HT1080 (cell line): ENCODE measurements at places on chromosomes 4 and X. TPM values are rescaled to one million over a fixed set of nuclear protein-coding genes. Genes with fewer than 3 reads are reported as not detected.

Gene TBX22
- total RNA-seq = not detected in 2 replicates

GRCh38 chrX:13750812-13751211 lies 16.3 kb downstream of the OFD1 start:
- no peak for DNase-seq

DNA sequence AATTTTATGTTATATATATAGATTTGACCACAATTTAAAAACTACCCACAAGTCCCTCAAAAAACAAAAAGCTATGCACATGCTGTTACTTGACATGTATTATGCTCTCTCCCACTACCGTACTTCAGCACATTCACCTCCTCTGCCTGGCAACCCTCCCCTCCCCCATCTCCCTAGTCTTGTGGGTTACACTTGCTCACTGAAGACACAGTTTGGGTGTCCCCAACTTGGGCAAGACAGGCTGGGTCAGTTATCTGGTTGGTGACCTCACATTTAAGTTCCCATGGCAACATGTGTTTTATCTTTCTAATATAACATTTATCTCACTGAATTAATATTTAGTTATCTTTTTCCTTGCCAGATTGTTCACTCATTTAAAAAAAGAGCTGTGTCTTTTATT lies 32.7 kb downstream of the SEC24D start:
- no peak for DNase-seq

- DNase-seq = no peak
These were observed 77.6 kb upstream of the PCDH18 start for GRCh38 chr4:137609718-137610430.

Gene SUPT20HL1
- total RNA-seq = not detected in 2 replicates

Gene CENPVL1
- total RNA-seq = not detected in 2 replicates

Gene NUDT10
- 0.17 TPM in 1 of 2 replicates, not detected in the other for total RNA-seq

Gene GRIA2
- total RNA-seq = not detected in 2 replicates

DNA sequence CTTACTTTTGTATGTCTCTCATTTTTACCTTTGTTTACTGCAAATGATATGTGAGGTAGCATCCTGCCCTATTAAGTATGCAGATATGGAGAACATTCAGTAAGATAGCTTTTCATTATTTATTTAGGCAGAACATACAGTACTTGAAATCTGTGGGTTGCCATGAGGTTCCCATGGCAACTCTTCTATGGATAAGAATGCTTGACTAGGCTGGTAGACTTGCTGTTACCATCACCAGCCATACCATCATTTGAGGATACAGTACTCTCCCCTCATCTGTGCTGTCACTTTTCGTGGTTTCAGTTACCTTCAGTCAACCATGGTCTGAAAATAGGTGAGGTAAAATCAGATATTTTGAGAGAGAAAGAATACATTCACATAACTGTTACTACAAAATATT lies 56.7 kb downstream of the NAF1 start:
- no peak for DNase-seq

DNA sequence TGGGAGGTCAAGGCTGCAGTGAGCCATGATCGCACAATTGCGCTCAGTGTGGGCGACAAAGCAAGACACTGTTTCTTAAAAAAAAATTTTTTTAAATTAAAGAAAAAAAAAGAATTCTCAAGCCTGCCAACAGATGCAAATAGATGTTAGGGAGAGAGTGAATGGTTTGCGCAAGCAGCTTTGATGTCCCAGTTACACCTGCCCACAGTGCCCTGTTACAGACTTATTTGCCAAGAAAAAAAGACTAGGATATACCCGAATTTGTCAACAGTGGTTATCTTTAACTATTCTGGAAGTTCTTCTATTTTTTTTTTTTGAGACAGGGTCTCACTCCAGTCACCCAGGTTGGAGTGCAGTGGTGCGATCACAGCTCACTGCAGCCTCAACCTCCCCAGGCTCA lies 44.3 kb upstream of the UGDH start:
- no peak for DNase-seq

DNA sequence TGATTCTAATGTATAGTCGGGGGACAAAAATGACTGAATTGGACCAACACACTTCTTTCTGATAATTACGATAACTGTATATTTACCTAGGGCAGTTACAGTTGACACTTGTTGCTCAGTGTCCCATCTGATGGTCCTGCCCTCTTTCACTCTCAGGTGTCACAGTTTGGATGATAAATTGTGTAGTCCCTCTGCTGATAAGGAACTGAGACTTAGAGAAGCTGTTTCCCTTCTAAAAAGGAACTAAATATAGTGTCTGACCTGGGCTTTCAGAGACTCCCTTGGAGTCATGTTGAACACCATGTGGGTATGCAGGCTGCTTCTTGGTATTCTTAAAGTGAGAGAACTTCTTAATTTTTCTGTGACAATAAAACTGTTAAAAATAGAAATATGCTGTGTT lies 23.7 kb upstream of the PNPLA4 start:
- no peak for DNase-seq

Gene VSIG4
- total RNA-seq = not detected in 2 replicates

- DNase-seq = no peak
These were observed 47.8 kb downstream of the LHFPL1 start for GRCh38 chrX:112631892-112632291.

DNA sequence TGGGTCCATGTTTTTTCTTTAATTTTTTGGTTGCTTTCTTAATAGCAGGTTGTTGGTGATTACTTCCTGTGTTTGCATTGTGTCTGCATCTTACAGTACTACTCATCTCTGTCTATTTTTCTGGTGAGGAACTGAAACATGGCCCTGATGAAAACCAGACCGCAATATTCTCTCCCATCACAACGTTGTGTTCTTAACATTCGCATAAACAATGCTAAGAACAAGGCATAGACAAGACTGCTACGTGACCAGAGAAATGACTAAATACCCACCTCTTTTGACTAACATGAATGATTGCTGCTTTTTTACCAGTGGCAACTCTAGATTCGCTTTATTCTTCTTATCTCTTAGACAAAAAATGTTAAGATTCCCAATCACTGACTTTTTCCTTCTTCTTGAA lies 179.1 kb downstream of the GC start:
- no peak for DNase-seq

Gene ADGRL3
- total RNA-seq = 0.73 and 1.2 TPM in 2 replicates

Gene AADAT
- 8.9 and 9.6 TPM in 2 replicates for total RNA-seq

Gene CT45A1
- 46.8 and 61.1 TPM in 2 replicates for total RNA-seq

DNA sequence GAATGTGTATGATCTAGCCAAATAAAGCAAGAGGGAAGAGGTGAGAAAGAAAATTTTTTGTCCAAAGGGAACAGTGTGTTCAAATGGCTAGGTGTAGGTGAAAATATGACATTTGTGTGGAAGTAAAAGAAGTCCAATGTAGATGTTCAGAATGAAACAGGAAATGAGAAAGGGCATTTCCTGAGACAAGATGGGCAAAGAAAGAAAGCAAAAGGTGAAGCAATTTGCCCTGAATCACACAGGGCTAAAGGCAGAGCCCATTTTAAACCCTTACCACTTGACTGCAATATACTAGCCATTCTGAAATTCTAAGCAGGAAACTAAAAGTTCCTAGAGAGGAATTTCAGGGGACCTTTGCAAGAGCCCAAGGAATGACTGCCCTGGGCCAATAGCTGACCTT lies 36.0 kb downstream of the CLOCK start:
- peak; percentile 5 for DNase-seq

- no peak for DNase-seq
These were observed 111.6 kb upstream of the NKX1-1 start for GRCh38 chr4:1517592-1518411.

GRCh38 chr4:71558248-71558647 lies 219.4 kb downstream of the SLC4A4 start:
- DNase-seq = no peak

- DNase-seq = no peak
These were observed 151.1 kb upstream of the FTHL17 start for GRCh38 chrX:31222946-31223345.

Gene ACSL4
- 43.1 and 63.1 TPM in 2 replicates for total RNA-seq

- DNase-seq = peak; percentile 89
These were observed 3.4 kb upstream of the AVPR2 start for GRCh38 chrX:153900831-153901752.

DNA sequence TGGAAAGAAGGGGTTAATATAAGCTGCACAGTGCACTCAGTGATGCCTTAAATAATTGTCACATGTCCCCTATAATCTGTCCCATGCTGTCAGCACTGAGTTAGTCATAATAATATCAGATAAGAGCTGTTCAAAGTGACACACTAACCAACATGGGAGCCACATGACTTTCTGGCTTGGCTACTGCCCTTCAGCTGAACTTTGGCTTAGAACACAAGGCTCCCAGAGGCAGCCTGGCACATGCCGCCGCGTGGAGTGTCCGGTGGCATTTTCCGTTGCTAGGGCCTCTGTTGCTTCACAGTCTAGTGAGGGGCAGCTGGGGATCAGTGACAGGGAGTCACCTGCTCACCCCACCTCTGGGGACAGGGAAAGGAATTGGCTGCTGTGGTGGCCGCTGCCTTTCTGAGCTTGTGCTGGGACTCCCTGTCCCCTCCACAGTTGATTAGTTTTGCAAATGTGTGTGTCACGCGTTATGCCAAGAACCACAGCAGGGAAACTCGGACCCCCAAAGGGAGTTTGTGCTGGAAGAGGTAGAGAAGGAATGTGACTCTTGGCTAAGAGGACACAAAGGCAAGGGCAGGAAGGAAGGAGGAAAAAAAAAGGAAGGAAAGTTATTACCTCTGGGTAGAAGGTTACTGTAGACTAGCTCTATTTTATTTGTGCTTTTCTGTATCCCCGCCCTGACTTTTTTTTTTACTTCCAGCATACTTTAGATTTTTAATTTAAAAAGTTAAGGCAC lies 41.1 kb upstream of the PPARGC1A start:
- no peak for DNase-seq

Gene ADGRG2
- 0.06 TPM in 1 of 2 replicates, not detected in the other for total RNA-seq

- DNase-seq = no peak
These were observed 118.4 kb upstream of the LNX1 start for GRCh38 chr4:53709693-53710092.

Gene THAP6
- total RNA-seq = 9.8 and 12.2 TPM in 2 replicates

Gene ING2
- 14.0 and 25.4 TPM in 2 replicates for total RNA-seq

DNA sequence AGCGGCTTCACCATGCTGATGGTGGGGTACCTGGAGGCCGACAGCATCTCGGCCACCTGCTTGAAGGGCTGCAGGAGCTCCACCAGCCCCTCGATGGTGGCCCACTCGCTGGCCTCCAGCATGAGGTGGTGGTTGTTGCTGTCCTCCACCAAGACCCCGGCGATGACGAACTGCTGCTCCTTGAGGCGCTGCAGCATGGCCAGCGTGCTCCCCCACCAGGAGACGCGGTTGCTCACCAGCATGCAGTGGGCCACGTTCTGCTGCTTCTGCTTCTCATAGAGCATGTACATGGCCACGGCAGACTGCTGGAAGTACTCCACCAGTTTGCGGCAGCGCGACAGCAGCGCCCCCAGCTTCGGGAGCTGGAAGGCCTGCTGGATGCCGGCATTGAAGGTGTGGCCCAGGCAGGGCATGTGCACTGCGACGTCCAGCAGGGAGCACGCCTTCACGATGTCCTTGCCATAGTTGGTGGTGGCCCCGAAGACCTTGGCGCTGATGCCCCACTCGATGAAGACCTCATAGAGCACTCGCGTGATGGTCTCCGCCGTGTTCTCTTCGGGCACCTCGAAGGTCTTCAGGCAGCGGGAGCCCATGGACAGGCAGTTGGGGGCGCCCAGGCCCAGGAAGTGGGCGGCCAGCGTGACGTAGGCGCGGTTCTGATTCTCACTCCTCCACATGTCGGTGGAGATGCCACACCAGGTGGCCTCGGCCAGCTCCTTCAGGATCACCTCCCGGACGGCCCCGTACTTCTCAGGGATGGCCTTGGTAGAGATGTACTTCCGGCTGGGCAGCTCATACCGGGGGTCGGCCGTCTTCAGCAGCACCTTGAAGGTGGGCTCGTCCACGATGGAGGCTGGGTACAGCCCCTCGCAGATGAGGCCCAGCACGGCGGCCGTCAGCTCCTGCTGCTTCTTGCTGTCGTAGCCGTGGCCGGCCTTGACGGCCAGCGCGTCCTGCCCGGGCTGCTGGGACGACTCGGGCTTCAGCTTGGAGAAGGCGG lies 11.0 kb downstream of the DHRSX start:
- DNase-seq = no peak
